ENCODE measurements at places on chromosomes 1 and 21. TPM values are rescaled to one million over a fixed set of nuclear protein-coding genes. Genes with fewer than 3 reads are reported as not detected.

DNA sequence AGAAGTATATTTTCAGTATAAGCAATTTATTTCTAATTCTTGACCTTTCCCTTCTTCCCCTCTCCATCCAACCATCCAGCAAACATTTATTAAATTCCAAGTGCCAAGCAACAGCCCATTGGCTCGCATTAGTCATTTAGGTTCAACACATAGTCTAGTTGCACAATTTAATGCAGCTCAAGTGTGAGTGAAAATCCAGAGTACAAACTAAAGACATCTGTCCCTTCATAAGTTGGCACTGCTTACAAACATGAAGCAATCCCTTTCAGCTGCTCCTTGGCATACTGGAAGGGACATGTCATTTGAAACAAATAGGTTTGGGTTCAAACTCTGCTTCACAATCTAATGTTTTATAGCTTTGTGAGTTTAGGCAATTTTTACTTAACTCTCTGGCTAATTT is 10.7 kb downstream of the CASQ2 start:
- no peak for DNase-seq

GRCh38 chr21:43204638-43205037 is 35.8 kb downstream of the CRYAA start:
- no peak for DNase-seq

The EXTL1 gene
- 1.7 TPM for total RNA-seq

DNA sequence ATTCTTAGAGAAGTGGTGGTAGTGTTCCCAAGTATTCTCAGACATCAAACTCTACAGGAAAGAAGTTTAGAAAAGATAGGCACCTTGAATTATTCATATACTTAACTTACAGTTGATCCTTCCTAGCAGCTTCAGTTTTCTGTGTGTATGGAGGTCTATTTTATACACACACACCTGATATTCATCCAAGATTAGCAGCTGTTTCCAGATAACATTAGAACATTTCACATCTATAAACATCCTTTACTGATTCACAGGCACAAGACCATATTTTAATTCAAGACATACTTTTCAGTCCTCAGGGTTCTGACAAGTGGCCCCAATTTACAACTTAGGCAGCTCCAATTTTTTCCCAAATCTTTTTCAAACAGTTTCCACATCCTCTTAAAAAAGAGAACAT is 287.8 kb upstream of the USP25 start:
- DNase-seq, result no peak

DNA sequence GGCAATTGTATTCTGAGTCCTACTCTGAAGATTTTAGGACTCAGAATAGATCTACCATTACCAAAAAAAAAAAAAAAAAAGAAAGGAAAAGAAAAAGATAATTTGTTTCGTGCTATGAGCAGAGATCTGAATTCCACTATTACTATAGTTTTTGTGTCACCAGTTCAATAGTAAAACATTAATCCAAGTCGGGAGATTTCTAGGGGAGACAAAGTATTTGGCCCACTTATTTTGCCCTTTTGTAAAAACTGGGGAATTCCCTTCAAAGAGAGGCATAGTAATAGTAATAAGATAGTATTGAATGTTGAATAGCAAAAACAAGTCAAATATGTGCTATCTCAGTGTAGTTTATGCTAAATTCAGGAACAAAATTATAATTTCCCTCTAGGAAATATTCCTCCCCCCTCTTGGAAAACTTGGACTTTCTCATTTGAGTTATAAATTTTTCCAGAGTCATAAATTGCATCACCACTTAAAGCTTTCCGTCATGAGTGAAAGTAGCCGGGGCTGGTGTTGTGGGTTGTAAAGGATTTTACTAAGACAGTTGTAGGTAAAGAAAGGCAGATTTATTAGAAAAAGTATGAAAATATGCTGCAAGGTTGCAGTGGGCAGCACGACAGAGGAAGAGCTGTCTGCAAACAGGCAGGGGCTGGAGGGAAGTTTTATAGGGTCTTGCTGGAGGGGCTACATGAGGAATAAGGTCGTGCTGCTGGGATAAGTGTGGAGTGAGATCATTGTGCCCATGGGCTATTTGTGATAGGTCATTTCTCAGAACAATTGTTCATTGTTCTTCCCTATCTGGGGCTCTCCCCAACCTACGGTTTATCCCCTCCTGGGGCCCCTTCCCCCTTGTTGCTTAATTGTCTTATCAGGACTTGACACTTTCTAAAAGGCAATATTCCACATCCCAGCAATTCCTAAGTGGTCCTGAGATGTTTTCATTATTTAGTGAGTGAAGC is 1009.9 kb downstream of the PLA2G4A start:
- no peak for DNase-seq

The IFI16 gene
- 114 TPM for total RNA-seq

- DNase-seq, result no peak
These were observed 34.6 kb upstream of the FMO3 start for GRCh38 chr1:171055966-171056643.

Measured in uterus (tissue), 4 donors.